Stimulated activated CD4-positive, alpha-beta T cell treated with anti-CD3 and anti-CD28 coated beads, TNF-alpha, amount 100 ng/mL, for 1 hour (primary cell): ENCODE measurements at places on chromosomes 16 and 17.

DNA sequence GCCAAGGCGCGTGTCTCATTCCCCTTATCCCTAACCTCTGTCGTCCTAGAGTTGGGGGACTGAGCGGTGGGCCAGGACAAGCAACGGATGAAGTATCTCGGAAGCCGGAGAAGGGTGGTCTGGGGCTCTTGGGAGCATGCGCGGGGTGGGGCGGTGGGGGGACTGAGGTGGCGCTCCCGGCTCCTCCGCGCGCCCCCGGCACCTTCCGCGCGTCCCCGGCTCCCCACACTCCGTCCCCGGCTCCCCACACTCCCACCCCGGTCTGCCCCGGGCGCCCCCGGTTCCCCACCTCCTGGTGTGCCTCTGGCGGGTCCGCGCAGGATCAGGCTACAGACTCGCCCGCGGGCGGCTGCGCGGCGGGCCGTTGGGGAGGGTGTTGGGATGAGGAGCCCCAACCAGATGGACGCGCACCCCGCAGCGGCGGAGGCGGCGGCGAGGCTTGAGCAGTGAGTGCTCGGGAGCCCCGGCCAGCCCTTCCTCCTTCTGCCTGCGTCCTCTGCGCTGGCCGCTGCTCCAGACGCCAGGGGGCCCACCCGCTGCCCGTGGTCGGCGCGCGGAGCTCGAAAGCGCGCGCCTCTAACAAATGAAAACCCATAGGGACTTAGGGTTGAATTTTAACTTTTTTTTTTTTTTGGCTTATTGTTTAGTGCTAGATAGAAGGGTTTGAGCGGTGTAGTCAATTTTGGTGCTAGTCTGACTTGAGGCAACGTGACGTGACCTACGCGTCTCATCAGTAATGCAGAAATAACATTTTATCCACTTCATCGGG is 5.6 kb upstream of the CRYM start:
- DNase-seq: no peak

- no peak for DNase-seq
Observed at GRCh38 chr16:78362524-78363135, 263.2 kb downstream of the WWOX start.

DNA sequence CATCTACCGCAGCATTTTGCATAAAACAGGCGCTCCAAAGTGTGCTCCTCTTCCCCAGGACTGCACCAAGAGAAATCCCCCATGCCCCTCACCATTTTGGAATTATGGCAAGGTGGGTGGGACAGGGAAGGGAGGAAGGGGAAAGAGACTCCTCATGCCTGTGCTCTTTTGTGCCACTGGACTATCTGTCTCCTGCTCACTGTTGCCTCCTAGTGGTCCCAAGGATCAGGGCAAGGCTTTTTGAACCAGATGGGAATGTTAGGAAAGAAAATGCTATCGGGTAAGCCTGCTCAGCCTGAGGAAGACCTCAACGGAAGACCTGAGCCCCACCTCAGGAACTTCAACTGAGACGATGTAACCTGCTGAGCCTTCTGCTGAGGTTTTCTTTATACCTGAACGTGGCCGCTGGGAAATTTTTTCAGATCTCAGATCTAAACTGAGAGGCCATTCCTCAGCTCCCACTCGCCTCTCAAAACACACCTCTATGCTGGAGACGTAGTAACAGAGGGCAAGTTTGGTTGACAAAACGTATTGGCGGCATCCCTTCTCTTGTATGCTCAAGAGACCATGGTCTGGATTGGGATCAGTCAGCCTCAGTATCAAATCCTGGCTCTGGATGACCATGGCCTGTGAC is 58.3 kb downstream of the SPACA3 start:
- no peak for DNase-seq

DNA sequence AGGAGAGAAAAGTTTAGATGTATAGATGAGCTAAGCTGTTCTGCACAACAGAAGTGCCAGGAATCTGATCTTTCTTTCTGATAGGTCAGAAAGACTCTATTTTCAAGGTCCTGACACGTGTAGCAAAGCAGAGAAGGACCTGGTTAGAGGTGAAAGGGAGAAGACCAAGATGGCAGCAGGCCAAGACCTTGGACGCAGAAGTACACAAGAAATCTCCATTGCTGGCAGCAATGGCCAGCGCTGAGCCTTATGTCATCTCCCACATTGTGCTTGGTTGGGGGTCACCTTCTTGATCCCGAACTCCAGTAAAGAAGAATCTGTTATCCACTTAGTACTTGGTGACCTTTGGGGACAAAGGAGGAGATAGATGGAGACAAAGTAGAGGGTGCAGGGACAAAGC is 41.8 kb upstream of the AKAP1 start:
- DNase-seq: no peak

GRCh38 chr16:48182979-48183537 is 27.3 kb upstream of the ABCC12 start:
- DNase-seq: no peak

DNA sequence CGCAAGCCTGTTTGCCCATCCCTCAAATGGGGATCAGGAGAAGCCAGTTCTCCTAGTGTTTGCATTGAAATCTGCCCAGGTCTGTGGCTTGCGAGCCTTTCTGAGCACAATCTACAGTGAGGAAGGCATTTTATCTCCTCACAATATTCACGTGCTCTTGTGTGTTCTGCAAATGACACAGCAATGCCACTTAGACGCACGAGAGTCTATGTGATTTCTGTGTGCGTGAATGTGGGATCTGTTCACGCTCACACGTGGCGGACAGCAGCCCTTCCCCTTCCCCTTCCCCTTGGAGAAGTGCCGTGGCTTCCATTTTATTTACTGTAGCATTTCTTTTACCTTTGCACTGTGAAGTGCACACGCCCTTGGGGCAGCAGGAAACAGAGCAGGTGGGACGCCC is 17.7 kb upstream of the CBFA2T3 start:
- DNase-seq: no peak

DNA sequence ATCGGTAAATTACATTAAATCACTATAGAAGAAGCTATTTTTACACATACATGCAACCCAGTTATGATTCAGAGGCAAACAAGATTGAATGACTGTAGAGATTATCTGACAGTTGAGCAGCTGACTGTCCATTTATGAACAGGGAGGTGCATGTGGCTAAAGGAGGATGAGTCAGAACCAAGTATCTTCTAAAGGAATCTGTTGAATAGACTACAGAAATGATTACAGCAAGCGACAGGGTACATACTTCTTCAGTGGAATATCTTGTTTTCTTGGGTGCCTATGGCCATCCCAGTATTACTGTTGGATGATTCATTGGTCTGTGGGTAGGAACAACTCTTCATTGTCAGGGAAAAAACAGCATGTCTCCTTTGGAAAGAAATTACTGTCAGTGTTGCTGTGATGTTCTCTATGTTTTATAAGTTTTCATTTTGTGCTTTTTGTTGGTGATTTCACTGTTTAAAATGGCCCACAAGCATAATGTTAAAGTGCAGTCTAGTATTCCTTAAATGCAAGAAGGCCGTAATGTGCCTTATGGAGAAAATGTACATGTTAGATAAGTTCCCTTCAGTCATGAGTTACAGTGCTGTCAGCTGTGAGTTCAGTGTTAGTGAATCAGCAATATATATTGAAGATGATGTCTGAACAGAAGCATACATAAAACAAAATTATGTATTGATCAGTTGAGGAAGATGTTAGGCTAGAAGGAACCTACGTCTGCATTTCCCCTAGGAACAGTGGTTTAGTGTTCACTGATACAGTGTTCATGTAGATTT is 27.0 kb downstream of the CBFB start:
- DNase-seq: no peak

DNA sequence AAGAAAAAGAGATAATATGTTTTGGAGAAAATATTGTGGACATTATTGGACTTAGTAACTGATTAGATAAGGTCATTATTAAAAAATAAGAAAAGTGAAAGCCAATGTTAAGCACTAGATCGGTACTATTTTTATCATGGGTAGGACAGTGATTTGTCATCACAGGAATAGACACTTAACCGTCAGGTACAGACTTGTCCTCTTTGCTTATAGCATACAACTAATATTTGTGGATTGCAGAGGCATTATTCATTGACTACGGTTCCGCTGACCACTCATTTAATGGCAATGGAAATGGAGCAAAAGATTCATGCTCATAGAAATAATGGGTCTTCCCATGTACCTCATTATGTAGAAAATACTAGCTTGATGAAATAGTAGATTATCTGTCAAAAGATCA is 596.3 kb upstream of the CA10 start:
- DNase-seq: no peak

DNA sequence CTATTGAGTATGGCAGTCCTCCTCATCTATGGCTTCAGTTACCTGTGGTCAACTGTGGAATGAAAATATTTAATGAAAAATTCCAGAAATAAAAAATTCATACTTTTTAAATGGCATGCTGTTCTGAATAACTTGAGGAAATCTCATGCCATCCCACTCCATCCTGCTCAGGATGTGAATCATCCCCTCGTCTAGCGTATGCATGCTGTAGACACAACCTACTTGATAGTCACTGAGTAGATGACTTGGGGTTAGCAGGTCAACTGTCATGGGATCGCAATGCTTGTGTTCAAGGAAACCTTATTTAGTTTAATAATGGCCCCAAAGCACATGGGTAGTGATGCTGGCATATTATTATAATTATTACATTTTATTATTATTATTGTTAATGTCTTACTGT is 4.8 kb upstream of the VAC14 start:
- no peak for DNase-seq

GRCh38 chr17:27206447-27206846 is 87.5 kb upstream of the WSB1 start:
- no peak for DNase-seq

GRCh38 chr16:85376292-85377095 is 236.6 kb upstream of the GSE1 start:
- DNase-seq: no peak

DNA sequence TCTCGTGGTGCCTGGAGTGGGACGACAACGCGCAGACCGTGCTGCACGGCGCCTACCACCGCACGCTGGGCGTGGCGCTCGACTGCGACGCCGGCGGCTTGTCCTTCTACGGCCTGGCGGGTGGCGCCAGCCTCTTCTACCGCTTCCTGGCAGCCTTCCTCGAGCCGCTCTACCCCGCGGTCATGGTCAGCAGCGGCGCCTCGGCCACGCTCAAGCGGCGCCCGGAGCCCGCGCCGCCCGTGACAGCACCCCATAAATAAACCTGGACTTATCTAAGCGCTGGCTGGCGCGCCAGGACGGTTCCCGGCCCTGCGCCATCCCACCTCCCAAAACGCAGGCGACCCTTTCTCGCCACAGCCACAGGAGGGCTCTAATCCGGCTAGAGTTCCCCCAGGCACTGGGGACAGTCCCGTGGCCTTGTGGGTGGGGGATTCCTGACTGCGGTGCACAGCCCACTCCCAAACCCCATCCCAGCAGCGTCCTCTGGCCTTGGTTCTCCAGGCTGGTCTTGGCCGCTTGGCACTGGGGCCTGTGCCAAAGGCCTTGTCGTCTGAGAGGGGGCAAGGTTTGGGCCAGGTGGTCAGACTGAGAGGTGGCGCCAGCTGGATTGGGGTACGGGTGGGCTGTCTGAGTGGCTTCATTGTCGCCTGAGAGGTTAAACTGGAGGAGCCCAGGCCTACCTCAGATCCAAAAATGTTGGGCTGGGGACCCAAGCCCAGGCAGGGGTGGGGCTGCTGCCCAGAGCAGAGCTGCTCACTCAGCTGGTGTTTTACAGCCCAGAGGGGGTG is 10.1 kb upstream of the SLC16A5 start:
- no peak for DNase-seq

GRCh38 chr17:68457168-68457538 is at the start of gene WIPI1:
TSS of gene WIPI1 (minus strand) at chr17:68457496. CDS start at chr17:68457421, 75 bp downstream.
- DNase-seq: no peak

DNA sequence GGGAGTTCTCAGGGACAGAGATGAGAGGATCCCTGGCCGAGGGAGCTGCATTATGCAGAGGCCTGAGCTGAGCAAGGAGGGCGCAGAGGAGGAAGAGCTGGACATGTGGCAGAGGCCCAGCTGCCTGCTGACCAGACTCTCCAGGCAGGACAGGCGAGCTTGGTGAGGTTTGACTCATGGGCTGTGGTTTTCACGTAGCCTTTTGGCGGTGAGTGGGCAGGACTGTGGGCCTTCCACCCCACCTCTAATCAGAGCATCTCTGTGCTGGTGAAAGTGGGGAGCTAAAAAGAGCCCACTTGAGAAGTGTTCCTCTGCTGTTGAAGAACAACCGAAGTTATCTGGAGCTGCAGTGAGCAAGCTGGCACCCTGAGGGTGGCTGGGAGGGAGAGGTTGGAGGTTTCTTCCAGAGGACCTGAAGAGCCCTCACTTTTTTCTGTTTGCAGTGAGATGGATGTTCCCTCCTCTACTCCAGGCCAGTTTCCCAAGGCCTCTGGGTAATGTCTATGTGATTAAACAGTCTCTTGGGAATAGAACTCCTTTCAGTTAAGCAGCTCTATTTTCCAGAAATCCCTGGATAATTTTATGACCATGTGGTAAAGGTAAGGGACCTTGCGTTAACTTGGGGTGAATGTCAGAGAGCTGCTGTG is 11.9 kb downstream of the EPN2 start:
- no peak for DNase-seq

- no peak for DNase-seq
Observed at GRCh38 chr17:58308985-58309917, 19.3 kb downstream of the TSPOAP1 start.

DNA sequence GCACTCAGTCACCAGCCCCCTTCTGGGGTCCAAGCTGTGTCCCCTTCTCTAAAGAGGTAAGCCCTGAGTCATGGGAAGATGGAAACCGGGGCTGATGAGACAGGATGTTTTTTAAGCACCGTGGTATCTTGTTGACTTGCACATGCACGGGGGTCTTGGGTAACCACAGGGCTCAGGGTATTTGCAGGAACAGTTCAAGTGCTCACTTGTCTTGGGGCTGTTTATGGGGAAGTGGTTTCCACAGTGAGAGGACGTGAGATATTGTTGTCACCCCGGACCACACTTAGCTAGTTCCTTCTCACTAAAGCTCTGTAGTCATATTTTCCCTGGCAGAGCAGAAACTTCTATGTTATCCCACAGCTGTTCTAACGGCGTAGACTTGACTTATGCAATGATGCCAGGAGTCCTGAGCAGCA is 7.7 kb downstream of the CCL3L1 start:
- no peak for DNase-seq

DNA sequence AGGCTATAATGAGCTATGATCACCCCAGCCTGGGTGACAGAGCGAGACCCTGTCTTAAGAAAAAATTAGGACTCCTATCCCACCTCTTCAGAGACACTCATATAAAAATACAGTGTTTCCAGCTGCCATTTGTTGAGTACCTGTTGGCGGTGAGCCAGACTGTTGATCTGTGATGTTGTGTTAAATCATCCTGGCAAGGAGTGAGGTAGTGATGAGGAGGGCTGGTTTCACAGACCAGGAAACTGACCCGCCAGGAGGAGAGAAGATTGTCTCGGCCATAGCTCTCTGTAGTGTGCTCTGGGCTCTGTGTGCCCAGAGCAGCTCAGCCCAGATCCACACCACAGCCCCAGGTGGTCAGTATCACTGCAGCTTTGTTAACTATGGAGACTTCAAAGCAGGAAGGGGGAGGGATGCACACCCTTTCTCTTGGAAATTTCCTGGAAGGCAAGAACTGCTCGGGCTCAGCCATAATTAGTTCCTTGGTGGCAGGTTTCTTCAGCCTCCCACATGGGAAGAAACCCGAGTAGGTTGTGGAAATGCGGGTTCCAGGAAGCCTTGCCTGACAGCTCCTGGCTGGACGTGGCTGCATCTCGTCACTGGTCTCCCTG is 343.0 kb downstream of the SNX29 start:
- no peak for DNase-seq
